A172 (cell line): ENCODE measurements at places on chromosomes 4 and X. TPM values are rescaled to one million over a fixed set of nuclear protein-coding genes. Genes with fewer than 3 reads are reported as not detected.

- DNase-seq = no peak
Measured at GRCh38 chr4:152028131-152028530, 267.3 kb upstream of the GATB start.

DNA sequence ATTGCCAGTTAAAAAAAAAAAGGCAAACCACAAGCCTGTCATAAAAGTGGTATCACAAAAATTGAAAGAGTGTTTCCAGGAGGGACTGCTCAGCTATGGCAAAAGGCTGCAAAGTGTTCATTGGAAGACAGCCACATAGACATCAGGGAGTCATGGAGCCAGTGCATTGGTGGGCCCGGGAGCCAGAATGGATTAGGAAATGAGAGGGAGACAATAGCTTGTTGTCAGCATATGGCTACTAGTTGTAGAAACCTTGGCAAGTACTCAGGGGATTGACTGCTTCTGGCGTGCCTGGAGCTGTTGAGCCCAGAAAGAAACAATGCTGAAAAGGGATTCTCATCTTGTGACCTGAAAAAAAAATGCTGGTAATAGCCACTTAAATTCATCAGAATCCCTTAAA, 5.0 kb downstream of the GAR1 start:
- DNase-seq = no peak

GRCh38 chr4:8589823-8590545, 2.6 kb upstream of the CPZ start:
- no peak for DNase-seq

- no peak for DNase-seq
Measured at GRCh38 chr4:124279741-124280140, 432.8 kb downstream of the ANKRD50 start.

- DNase-seq = no peak
Measured at GRCh38 chr4:48489683-48490011, 405 bp upstream of the ZAR1 start.

DNA sequence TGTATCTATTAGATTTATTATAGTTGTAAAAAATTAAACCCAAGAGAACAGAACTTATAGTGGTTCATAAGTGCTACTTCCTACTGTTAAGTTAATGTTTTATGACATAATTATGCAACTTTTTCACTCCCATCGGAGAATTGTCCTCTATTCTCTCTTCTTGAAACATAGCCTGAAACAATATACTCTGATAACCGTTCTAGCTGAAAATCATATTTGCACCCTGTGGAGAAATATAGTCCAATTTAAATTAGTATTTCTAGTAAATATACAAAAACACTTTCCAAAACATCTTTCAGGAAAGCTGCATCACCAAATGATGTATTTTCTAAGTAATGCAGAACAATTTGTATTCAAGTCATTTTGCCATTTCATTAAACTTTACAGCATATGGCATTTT, 586.4 kb downstream of the PRR32 start:
- no peak for DNase-seq

FAM47A gene
- total RNA-seq = not detected in 2 replicates

LONRF3 gene
- total RNA-seq = 2.8 and 3.3 TPM in 2 replicates

HEPH gene
- not detected in 2 replicates for total RNA-seq

FGB gene
- not detected in 2 replicates for total RNA-seq
